CD8-positive, alpha-beta memory T cell (primary cell): ENCODE measurements at places on chromosomes 4 and X. TPM values are rescaled to one million over a fixed set of nuclear protein-coding genes. Genes with fewer than 3 reads are reported as not detected.

DNA sequence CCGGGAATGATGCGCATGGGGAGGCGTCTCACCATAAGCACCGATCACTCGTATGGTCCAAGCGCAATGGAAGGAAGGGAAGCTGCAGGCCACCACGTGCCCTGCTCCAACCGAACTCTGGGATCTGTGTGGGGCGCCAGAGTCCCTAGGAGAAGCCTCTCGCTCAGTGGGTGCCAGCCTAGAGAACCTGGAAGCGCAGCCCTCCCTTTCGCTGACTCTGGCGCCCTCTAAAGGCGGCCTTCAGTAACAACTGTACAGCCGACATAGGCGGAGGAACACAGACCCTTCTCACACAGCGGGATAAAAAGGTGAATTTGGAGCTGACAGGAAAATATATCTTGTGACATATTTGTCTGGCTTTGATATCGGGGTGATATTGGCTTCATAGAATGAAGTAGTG, 76.0 kb downstream of the INTS6L start:
- DNase-seq, result peak; percentile 12

- DNase-seq, result no peak
These were observed 2.6 kb upstream of the KIAA0232 start for GRCh38 chr4:6779667-6780565.

The VCX3B gene
- polyA plus RNA-seq, result not detected

The NXF2 gene
- not detected for polyA plus RNA-seq

GRCh38 chr4:123055943-123056342, 133.5 kb upstream of the NUDT6 start:
- DNase-seq, result no peak

DNA sequence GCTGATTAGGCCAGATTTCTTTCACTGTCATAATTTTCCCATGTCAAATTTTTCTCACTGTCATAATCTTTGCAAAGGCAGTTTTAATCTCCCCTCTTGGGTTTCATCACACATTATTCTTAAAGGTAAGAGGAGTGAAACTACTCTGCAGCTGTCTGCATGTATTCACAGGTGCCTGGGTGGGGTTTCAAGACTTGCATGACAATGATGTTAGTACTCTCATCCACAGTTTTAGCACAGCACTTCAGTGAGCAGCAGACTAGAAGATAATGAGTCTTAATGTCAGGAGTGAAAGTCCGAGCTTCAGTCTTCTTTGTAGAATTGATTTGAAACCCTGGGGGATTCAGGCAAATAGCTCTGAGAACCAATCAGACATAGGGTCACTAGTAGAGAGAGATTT, 182.5 kb upstream of the GALNT7 start:
- no peak for DNase-seq

- no peak for DNase-seq
These were observed 20.5 kb upstream of the HOPX start for GRCh38 chr4:56701644-56702043.

GRCh38 chr4:8303485-8304281, 34.1 kb downstream of the HTRA3 start:
- DNase-seq, result no peak

DNA sequence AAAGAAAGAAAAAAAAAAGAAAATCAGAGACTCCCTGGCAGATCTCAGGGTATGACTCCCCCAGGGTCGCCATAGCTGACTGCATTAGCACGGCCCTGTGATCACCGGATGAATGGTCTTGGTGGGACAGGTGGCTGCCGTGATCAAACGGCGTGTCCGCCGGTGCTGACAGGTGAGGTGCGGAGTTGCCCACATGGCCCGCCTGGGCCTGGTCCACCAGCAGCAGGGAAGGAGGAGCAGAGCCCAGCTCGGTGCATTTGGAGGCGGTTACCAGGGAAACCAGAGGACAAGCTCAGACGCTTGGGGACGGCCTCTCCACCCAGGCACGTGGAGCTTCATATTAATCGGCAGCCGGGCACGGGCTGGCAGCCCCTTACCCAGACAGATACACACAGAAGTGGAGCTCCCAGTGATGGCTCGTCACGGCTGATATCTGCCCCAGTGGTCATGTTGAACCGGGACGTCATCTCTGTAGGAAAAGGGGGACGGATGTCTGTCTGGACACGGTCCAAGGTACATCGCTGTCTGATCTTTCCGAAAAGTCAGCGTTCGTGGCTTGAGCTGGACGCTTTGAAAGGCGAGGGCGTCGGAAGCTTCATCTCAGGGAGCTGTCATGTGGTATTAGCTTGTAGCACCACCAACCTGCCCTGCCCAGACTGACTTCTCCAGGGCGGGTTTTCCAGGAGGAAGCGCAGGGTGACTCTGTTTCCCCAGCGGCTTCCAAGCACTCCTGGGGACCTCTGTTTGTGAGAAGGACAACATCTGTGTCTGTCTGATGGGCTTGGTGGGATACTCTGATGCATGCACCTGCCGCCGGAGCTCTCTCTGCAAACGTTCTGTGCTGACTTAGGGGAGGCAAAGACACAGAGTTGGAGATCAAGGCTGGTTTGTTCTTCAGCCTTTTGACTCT, 180.7 kb downstream of the CRLF2 start:
- no peak for DNase-seq

DNA sequence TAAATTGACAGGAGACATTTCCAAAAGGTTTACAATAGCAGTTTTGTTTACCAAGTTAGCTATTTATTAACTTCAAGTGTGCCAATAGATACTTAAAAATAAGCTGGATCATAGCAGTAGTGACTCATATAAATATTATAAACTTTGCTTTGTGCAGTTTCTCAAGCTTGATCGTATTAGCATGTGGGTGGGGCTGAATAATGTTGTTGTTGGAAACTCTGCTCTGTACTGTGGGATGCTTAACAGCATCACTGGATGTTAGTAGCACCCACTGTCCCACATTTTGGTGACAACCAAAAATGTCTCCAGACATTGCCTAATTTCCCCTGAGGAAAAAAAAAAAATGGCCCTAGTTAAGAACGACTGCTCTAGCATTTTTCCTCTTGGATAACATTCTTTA, 855.2 kb upstream of the ADGRL3 start:
- no peak for DNase-seq

DNA sequence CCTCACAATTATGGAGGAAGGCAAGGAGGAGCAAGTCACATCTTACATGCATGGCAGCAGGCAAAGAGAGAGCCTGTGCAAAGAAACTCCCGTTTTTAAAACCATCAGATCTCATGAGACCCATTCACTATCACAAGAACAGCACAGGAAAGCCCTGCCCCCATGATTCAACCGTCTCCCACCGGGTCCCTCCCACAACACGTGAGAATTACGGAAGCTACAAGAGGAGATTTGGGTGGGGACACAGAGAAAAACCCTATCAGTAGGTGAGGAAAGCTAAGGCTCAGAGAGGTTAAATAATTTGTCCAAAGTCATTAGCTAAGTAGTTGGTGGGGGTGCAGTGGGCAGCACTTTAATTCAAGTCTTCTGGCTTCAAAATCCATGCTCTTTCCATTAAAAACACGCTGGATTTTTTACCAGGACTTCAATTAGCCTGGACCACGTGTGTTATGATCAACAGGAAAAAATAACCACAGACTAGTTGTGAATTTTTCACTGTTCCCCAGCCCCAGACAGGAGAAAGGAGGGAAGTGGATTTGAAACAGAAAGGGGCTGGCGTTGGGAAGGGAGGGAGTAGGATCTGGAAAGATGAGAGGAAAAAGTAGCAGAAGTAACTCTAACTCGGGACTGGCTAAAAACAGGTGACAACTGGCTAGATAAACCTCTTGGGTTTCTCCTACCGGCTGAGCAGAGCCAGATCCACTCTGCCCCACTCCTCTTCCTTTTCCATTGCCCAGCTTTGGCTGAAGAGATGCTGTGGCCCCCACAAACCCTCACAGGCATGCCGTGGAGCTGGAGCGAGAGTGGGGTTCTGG, 986 bp downstream of the MTMR8 start:
- no peak for DNase-seq

DNA sequence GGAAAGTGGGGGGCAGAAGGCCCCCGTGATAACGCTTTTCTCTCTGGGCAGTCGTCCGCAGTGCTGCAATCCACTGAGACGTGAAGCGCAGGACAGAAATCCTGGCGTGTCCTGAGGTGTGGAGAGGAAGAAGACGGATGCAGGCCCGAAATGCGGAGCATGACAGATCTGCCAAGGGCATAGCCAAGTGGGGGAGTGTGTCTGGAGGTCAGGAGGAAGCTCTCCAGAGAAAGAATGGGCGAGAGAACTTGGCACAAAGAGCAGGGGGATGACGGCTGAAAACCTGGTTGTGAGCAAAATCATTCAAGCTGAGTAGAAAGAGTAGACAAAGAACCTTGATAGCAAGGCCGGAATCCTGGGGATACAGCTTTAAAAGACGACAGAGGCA, 23.7 kb upstream of the HELT start:
- DNase-seq, result no peak

The PRSS12 gene
- not detected for polyA plus RNA-seq

The MUC7 gene
- polyA plus RNA-seq, result not detected

DNA sequence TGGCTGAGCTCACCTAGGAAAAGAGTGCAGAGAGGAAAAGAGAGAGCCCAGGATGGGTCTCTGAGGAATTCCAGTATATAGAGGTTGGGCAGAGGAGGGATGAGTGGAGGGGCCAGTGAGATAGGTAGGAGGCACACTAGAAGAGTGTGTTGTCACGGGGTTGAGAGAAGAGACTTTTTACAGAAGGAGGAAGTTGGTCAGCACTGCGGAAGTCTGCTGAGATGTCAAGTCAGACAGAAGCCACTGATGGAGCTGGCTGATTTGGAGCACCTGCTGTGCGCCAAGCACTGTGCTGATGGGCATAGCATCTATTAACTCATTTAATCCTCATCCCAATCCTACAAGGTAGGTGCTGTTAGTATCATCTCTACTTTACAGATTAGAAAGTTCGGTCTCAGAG, 60.4 kb downstream of the EFNB1 start:
- DNase-seq, result no peak

The ATP1B4 gene
- polyA plus RNA-seq, result not detected

The STOX2 gene
- polyA plus RNA-seq, result not detected

The ARSJ gene
- 0.37 TPM for polyA plus RNA-seq
